ENCODE measurements at places on chromosomes 1 and 21.

DNA sequence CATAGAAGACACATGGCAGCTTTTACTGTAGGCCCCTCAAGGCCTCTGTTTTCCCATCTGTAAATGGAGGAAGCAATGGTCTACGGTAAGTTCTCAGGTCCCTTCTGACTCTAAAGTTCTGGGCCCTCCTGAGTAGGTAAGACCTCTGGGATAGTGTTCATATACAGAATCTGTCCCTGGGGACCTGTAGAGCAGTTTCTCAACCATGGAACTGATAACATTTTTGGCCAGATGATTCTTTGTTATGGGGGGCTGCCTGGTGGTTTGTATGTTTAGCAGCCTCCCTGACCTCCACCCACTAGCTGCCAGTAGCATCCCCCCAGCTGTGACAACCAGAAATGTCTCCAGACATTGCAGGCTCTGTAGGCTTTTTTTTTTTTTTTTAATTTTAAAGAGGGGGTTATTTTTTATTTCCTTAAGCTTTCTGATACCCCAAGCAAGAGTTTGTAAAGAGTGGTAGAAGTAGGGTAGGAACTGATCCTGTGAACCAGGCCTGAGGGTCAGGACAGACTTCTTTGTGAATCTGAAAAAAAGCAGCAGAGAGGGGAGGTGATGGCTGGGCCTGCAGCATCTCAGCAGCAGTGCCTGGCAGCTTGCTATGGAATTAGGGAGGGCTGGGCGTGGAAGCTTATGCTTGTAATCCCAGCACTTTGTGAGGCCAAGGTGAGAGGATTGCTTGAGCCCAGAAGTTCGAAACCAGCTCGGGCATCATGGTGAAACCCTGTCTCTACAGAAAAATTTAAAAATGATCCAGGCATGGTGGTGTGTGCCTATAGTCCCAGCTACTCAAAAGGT, 20.2 kb upstream of the TCEA3 start:
- no peak for DNase-seq

- no peak for DNase-seq
Observed at GRCh38 chr1:2910211-2910610, 108.7 kb upstream of the TTC34 start.

DNA sequence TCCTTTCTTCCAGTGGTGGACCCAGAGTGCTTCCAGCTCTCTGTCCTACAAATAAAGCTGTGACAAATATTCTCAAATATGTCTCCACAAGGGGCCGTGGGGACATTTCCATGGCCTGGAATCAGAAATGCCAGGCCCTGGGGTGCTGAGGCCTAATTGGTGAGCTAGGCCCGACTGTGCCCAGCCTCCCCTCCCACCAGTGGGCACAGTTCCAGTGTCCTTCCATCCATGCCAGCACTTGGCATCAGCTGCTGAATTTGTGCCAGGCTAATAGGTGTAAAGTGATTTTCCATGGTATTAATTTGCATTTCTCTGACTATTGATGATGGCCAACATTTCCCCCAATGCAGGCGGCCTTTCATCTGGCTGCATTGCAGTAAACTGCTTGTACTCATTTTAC, 48.5 kb upstream of the B3GALT5 start:
- DNase-seq: no peak

GRCh38 chr1:32766328-32766972, 50.7 kb downstream of the YARS1 start:
- no peak for DNase-seq

- DNase-seq: no peak
Observed at GRCh38 chr1:207858281-207858680, 52.6 kb downstream of the CD34 start.

DNA sequence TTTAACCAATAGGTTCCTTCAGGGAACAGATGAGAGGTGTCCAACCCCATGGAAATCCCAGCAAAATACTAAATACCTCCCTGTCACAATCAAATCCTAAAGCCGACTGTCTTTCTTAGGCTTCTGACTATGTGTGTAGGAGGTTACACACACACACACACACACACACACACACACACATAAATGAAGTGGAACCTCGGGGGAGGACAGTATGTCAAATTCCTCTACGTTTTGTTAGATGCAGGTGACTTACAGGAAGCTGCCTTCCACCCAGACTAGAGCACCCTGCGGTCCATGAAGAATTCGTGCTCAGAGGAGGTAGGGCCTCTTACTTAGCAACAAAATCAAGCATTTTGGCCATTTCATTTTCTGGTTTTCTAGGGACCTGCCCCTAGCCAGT, 16.4 kb downstream of the RSPH1 start:
- no peak for DNase-seq

- no peak for DNase-seq
Observed at GRCh38 chr1:182644886-182645285, 39.5 kb downstream of the RGS8 start.

DNA sequence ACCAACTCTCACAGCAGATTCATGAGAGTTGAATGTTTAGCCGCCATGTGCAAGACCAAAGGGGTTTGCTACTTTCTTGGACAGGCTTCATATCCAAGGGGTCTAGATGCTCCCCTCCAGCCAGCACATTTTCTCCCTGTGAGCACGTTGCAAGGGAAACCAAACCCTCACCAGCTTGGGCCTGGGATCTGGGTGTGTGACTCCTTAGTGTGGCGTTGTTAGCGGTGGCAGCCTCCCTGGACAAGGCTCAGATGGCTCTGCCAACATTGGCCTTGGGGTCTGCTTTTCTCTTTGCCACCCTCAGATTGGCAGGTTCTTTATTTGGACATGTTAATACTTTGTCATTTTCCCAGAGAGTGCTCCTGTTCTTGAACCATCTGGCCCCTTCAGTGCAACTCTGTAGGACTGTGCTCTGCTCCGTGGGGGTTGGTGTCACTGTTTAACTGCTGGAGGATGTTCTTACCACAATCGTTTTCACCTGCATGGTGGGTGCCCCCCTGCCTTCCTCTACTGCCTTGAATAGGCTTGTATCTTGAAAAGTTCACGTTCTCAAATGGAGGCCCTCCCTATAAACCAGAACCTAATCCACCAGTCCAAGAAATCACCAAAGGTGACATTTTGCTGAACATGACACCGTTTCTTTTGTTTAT, 13.4 kb downstream of the ABCG1 start:
- no peak for DNase-seq

GRCh38 chr1:102661481-102661880, 446.8 kb downstream of the COL11A1 start:
- no peak for DNase-seq

DNA sequence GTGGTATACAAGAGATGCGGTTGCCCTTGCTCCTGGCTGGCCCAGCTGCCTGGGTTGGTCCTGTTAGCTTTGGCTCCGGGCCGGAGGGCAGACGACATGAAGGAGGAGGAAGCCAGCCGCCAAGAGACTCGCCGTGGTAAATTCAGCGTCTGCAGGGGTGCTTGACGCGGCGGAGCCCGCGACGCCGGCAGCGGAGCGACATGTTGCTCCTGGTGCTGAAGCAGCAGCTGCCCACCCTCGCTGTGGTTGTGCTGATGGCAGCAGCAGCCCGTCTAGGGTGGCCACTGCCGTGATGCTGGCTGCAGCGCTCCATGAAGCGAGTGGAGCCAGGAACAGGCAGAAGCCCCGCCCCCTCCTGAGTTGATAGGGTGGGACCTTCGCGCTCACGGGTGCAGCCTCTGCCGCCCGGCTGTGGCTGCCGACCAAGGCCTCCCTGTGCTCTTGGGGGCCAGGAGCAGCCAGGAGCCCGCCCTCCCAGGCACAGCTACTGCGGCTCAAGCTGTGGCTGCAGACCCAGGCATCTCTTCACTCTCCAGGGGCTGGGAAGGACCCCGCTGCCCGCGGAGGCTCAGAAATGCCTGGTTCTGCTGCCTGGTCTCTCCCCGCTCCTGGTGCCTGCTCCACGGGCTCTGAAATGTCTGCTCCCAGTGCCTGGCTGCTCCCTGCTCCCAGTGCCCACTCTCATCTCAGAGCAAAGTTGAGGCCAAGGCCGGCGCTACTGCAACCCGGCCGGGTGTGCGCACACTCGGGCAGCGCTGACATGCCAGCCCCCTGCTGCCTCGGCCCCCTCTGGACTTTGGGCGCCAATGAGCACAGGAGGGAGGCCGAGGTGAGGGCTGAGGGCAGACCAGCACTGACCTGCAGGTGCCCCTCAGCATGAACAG, 4.4 kb upstream of the ZNF692 start:
- DNase-seq: peak; percentile 69

DNA sequence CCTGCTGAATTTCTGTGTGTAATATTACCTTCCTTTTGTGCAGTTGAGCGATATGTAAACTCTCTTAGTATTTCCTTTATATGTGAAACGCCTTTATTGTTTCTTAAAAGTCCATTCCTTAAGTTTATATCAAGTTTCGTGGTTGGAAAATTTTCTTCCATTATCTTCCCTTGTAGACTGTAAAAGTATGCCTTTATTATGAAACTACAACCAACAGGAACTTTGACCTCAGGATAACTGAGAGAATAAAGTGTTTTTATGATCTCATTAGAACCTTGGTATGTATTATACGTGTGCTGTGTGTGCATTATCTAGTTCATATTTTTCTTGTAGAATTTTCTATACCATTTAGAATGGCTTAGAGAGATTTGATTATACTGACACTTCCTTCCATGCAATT, 3.1 kb upstream of the CDC14A start:
- no peak for DNase-seq

GRCh38 chr1:70934194-70934961, 113.2 kb downstream of the PTGER3 start:
- DNase-seq: no peak

DNA sequence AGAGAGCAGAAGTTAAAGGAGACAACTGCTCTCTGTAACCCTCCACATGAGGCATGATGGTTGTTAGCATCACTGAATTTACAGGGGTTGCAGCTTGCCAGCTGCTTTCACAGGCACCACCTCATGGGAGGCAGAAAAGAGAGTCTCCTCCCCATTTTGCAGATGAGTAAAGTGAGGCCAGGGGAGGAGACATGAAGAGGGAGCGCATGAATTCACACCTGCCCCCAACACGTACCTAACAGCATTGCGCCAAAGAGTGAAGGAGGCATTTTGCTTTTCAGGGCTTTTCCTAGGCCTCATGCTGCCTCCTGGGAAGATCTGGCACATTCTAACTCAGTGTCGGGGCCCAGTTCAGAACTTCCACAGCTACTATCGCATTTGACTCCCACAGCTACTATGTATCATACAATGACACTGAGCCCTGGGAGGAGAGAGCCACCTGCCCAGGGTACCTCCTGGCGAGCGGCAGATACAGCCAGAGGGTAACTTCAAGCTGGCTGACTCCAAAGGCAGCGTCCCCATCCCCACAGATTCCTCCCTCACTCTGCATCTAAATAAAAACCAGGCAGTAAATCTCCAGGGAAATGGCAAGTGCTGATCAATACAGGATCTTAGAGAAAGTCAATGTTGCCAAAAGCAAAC, 34.0 kb downstream of the GLIS1 start:
- no peak for DNase-seq

- DNase-seq: no peak
Observed at GRCh38 chr1:183761871-183762270, 43.0 kb upstream of the RGL1 start.

DNA sequence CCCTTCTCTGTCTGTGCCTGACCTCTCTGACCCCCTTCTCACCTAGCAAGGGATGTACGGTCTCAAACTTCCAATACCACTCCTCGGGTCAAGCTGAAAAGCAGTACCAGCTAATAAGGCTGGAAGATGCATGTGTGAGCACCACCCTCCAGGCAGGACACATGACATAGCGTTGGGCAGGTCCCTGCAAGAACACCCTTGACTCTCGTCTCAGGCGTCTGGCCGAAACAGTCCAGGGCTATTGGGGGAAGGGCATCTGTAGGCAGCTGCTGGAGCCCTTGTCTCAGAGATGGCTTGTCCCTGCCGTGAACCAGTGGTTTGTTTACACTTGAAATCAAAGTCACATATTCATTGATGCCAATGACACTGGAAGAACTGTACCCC, 56.5 kb downstream of the CD46 start:
- DNase-seq: no peak

DNA sequence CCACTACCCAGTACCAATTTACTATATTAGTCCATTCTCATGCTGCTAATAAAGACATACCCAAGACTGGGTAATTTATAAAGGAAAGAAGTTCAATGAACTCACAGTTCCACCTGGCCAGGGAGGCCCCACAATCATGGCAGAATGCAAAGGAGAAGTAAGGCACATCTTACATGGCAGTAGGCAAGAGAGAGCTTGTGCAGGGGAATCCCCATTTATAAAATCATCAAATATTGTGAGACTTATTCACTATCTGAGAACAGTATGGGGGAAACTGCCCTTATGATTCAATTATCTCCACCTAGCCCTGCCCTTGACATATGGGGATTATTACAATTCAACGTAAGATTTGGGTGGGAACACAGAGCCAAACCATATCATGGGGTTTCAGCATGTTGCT, 6.4 kb downstream of the CD58 start:
- no peak for DNase-seq

- no peak for DNase-seq
Observed at GRCh38 chr1:64100791-64101190, 102.6 kb upstream of the UBE2U start.

DNA sequence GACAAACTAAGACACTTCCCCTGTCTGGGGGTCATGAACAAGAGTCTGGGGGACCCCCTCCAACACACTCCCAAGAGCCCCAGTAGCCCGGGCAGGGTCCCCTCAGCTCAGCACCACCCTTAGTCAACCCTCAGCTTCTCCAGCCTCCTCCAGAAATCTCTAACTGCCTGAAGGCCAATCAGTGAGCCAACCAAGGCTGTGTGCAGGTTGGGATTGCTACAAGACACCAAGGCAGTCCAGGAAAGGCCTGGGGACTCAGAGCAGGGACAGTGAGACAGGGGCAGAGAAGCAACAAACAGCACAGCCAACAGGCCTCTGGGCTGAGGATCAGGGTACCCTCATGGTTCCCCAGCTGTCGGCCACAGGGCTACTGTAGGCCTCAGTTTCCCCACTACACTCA, 13.3 kb downstream of the SMIM12 start:
- no peak for DNase-seq

DNA sequence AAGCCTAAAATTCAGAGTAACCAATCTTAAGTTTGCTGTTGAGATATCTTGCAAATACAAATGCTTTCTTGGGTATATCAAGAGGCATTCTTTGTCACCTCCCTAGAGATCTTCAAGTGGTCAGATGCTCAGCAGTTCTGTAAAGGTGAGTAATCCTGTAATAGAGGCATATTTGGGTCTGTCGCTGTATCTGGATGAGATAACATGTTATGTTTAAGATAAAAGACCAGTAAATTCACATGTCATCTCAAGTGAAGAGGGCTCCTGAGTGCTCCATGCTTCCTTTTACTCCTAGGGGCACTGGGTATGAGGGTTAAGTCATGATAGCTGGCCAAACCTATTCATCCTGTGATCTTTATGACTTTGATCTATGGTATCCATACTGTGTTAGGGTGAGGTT, 7.5 kb downstream of the CR2 start:
- no peak for DNase-seq

- DNase-seq: peak; percentile 56
Observed at GRCh38 chr1:192805832-192806323, 3.0 kb upstream of the RGS2 start.

DNA sequence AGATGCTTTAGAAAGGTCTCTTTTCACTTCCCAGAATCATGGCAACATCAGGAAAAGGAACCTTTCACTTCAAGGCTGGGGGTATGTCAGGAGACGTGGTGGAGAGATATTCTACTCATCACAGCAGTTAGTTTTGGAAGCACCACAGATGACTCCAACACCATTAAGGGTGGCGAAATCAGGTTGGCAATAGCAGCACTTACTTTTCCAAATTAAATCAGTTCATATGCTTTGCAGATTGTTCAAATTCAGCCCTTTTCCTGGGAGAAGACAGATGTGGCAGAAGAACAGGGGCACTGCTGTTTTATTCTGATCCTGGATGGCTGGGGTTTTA, 79.0 kb downstream of the RUNX1 start:
- no peak for DNase-seq
